ENCODE measurements at places on chromosomes 11 and 22.

DNA sequence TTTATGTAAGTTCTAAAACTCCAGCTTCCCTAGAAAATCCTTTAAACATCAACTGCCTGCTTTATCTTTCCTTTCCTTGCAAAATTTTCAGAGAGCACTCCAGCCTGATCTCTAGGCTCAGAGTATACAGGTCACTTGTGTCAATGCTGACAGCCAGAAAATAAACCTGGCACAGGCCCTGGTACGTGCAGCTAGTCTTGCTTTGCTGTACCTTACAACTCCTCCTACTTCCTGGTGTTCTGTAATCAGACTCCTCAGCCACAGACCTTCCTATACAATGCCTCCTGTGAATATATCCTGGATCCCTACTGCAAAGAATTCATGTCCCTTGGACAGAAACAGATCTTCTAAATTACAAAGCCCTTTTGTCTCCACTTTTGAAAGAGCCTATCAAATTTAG is 24.2 kb upstream of the TMEM123 start:
- DNase-seq = peak; percentile 6

GRCh38 chr22:39317775-39318506 is 1.5 kb downstream of the RPL3 start:
- DNase-seq = no peak

GRCh38 chr11:65814131-65814985 is 19.4 kb upstream of the SNX32 start:
- DNase-seq = no peak

GRCh38 chr11:27672836-27673464 is 27.3 kb downstream of the BDNF start:
- DNase-seq = no peak

DNA sequence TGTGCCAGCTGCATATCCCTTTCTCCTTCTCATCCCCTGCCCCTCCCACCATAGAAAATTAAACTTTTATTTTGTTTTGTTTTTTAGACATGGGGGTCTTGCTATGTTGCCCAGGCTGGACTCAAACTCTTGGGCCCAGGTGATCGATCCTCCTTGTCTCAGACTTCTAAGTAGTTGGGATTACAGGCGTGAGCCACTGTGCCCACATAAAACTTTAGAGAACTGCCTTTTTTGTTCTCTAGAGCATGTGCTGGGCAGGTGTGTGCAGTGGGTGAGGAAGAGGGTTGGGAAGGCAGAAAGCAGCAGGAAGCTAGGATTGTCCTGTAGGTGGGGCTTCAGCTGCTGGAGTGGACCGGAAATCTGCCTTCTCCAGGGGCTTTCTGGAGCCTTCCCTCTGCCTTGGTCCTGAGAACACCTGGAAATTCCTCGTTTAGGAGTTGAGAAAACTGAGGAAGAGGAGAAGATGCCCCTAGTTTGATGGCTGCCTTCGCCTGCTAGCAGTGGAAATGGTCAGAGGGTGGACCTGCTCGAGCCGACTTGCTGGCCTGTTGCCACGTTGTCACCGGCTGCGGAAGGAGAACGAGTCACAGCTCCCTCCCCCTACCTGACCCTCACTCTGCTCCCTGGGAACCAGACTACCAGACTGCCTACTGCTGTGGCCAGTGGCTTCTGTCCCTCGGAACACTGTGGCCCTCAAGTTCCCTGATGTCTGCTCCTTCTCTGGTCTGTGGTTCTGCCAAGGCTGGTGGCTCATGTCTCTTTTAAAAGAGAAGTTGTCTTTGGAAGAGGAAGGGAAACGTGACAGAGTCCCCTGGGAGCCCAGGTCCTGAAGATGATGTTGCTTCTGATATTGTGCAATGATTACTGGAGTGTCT is 4.0 kb downstream of the ST14 start:
- DNase-seq = no peak

GRCh38 chr11:30333405-30333804 is 10.5 kb downstream of the ARL14EP start:
- DNase-seq = no peak

DNA sequence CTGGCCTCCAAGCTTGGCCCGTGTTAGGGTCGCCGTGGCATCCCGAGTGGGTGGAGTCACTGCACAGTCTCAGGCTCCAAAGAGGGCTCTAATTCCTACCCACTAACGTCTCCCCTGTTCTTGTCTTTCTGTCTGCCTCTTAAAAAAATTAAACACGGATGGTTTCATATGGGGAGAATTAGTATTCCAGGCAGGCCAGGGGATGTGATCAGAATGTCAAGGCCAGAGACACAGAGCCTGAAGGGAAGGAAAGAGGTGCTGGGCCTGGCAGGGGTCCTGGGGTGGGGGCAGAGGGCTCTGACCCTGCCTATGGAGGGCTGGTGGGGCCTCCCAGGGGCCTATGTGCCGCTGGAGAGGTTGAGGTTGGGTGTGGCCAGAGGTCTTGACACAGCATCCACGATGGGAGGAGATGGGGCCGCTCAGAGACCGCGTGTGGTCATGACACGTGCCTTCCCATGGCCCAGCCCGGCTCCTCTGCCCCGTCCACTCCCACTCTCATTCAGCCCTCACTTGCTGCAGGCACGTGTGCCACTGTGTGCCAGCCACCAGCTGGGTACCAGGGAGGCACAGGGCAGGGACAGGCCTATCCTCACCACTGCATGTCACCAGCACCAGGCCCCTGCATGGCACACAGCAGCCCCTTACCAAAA is 56.5 kb downstream of the FLRT1 start:
- DNase-seq = no peak

DNA sequence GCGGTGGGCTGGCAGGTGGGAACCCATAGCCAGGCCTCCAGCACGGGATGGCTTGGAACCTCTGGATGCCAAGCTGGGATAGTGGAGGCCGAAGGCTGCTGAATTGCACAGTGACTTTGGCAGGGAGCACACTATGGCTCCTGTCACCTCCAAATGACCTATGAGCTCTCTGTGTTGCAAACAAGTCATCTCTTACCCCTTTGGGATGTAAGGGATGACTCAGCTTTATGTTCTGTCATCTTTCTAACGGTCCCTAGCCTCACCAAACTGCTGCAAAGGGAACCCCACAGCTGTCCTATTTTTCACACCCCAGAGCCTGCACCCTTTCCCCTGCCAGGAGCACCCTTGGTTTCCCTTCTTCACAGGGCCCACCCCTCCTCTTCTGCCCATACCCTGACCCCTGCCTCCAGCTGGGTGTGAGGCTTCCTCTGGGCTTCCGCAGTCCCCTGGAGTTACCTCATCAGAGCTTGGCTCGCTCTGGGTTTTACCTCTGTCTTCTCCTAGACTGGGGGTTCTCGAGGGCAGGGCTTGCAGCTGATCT is 2.7 kb upstream of the SCUBE1 start:
- no peak for DNase-seq

GRCh38 chr11:112448806-112449205 is 188.1 kb upstream of the PLET1 start:
- DNase-seq = no peak

DNA sequence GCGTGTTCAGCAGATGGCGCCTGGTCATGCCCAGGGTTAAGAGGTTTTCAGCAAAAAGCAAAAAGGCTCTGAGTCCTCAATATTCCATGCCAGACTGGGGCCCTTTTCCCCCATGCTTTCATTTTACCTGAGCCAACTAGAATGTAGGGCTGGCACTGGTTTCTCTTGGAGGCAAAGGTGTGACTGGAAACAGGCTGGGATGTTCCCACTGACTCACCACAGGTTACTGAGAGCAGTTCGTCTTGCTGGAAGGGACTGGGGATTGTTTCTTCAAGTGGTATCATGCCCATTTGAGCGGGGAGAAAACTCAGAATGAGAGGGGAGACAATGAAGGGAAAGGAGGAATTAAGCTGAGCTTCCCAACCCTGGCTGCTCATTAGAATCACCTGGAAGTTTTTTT is 243.9 kb downstream of the TENM4 start:
- DNase-seq = no peak

DNA sequence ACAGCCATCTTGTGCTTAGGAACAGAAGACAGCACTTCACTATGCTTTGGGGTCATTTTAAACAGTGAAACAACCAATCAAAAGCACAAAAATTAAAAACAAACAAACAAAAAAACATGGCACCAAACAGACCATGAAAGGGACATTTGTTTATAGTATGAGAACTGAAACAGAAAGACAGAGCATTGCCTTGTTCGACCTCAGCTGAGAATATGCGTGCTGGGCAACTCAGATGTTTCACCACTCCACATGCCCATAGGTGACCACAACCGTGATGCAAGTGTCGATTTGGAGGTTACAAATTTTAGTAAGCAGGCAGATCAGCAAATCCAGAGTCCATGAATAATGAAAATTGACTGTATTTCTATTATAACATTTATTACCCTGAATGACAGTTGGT is 30.0 kb downstream of the NNMT start:
- DNase-seq = no peak

DNA sequence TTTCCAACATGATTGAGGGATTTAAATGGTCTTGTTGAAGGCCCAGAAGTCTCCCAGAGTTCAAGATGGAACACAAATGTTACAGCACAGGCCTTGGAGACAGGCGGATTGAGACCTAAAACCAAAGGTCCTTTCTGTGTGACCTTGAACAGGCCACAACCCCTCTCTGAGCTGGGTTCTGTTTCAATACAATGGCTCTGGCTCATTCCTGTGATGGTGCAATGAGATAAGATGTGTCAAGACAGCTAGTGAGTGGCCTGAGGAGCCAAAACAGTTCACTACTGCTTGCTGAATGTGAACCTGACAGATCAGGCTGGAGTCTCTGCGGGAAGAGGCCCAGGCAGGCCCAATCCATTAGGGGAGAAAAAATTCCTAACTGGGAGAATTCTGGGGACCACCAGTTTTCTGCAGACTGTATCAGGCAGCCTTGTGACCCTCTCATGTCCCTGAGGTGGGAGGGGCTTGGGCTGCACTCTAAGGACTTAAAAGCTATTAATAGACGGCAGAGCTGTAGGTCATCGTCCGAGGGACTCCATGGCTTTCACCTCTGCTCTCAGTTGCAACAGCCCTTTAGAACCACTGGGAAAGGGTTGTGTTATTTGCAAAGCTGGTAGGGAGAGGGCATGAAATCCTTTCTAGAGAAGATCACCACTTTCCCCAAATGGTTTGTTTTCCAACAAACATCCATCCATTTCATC is 126.1 kb upstream of the TEAD1 start:
- DNase-seq = no peak

DNA sequence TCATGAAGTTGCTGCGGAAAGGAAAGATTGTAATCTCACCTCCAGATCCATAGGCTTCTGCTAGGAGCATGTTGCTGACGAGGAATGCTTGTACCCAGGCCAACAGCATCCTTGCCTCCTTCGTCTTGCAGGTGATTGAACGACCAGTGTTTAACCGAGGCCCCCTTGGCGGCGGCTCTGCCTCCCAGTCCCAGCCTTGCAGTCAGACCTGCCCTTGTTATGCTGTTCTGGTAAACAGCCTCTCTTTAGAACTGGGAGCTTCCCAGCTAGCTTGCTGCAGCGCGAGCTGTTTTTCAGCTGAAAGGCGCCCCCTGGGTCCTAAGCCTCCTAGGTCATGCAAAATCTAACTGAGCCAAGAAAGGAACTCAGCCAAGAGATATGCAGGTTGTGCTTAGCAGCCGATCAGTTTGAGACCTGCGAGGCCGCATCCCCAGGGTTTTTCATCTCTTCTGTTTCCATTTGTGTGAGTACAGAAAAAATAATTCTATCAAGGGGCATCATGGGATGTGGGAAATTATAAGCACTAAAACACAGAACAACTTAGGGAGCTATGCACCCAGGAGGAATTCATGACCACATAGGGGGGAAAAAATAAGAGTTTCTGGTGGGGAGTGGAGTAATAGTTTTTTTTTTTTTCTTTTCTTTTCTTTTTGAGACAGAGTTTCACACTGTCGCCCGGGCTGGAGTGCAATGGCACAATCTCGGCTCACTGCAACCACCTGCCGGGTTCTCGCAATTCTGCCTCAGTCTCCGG is at the start of gene PIK3IP1:
TSS of gene PIK3IP1 (minus strand) at position 253 of the 754 bp plus-strand sequence. CDS start at position 109, 144 bp downstream.
- peak; percentile 84 for DNase-seq

GRCh38 chr22:46054091-46055073 is 77.4 kb upstream of the WNT7B start:
- DNase-seq = no peak

- DNase-seq = no peak
Measured at GRCh38 chr22:48700566-48701295, 1126.9 kb downstream of the BRD1 start.

- DNase-seq = no peak
Measured at GRCh38 chr11:21026685-21027084, 357.3 kb downstream of the NELL1 start.

DNA sequence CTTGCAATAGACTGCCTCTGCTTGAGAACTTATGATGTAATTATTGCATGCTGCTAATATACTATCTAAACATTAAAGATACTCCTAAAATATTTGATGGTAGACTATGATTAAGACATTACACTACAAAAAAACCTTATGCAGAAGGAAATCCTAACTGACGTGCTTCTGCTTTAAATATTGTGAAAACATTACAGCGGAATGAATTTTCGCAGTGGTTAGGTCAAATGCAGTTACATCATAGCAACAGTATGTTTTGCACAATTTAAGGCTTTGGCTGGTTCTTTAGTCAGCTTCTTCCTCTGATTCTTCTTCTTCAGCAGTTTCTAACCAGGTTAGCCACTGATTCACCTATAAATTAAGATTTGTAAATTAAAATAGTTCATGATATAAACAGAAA is 11.2 kb downstream of the EIF4G2 start:
- DNase-seq = no peak

DNA sequence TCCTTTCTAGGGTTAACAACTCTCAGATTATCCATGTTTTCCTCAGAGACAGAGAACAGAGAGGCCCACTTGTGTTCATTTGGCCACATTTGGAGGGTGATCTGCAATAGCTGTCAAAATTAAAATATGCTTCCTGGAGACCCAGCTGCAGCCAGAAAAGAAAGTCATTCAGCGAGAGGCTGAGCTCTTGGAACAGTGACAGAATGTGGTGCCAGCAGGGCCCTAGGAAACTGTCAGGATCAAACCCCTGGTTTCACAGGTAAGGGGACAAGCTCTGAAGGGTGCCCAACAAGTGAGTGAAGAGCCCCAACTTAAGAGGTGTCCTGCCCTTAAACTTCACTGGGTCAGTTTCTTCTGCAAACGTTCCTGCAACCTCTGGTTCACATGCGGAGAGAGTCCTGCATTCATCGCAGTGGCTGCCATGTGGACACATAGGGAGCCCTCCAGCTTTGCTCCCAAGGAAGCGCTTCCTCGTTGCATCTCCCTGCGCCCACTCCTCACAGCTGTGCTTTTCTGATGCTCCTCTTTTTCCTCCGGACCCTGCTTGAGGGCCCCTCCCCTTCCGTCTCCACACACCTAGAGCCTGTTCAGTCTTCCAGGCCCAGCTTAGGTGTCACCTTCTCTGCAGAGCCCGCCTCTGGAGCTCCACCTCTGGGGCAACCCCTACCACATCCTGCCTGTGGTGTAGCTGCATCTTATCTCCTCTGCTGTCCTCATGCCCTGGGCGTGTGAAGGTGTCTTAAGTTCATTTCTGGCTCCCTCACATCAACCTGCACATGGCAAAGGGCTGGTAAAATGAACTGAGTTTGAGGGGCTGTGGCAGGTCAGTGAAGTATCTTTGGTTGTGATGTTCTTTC is 3.9 kb downstream of the UCP3 start:
- DNase-seq = peak; percentile 81
